ENCODE measurements at places on chromosomes 2 and 18. TPM values are rescaled to one million over a fixed set of nuclear protein-coding genes. Genes with fewer than 3 reads are reported as not detected.

Gene FEV
- total RNA-seq = not detected

DNA sequence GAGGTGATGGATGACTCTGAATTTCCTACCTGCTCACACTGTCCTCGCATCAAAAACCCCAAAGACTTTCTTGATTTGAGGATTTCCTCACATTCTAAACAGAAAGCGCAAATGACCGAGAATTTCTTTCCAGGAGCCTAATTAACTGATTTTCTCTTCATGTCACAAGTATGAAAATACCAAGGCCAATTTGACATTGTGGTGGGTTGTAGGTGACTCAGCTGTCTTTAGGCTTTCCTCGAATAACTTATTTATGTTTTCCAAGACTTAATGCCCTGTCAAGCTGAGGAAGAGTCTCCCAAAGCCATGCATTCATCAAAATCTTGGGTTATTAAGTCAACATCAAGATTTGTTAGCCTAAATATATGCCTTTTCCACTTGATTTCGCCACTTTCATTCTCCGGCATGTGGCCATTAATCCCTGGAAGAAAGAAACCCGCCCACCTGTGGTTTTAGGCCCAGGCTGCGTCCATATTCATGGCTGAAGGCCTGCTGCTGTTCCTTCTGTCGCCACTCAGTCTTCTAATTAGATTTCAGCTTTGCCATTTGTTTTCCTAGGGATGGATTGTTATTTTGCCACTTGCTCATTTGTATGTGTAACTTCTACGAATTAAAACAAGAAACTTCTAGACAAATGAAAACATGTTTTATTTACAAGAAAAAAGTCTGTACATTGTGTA lies 84.9 kb downstream of the ST6GAL2 start:
- no peaks in the 10 kb centered on the region for H3K36me3 ChIP-seq
- H3K27me3 ChIP-seq = no peaks in the 10 kb centered on the region
- H3K4me1 ChIP-seq = peaks cover 10% of the 10 kb centered on the region
- no peak overlapping the region for H3K27ac ChIP-seq
- DNase-seq = no peak
- H3K4me3 ChIP-seq = no peak overlapping the region

DNA sequence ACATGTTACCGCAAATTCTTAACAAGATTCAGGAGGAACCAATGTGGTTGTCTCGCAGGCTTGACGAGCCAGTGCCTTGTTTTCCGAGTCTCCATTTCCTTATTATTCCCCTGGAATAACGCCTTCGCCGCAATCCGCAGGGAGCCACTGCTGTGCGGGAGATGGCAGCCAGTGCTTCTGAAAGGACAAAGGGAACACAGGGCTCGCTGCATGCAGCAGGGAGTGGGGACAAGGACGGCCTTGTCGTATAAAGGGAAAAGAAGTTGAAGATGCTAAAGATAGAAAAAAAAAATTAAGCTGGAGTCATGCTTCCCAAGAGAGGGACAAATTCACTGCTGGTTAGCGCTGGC lies 221.4 kb downstream of the NDUFA10 start:
- H3K27ac ChIP-seq = no peak overlapping the region
- DNase-seq = no peak
- H3K4me3 ChIP-seq = no peak overlapping the region
- H3K36me3 ChIP-seq = no peaks in the 10 kb centered on the region
- no peaks in the 10 kb centered on the region for H3K27me3 ChIP-seq
- no peaks in the 10 kb centered on the region for H3K4me1 ChIP-seq

Gene GAREM1
- 9.0 TPM for total RNA-seq

DNA sequence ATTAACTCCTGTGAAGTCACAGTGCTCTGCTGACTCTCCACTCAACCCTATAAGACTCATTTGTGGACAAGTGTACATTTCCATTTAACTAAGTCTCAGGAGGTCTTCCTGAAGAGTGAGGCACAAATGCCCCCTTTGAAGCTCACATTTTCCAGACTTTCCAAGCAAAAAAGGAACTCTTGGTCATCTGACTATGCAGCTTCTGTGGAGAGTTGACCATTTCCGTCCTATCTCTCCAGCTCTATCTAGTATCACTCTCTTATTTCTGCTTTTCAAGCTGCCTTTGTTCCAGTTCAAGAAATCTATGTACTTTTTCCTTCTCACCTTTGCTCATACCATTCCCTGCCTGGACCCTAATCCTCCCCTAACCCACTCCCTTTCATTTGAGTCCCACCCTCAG lies 77.0 kb downstream of the ANTXR1 start:
- peaks cover 10% of the 10 kb centered on the region for H3K4me1 ChIP-seq

Gene PLCD4
- total RNA-seq = 0.89 TPM

DNA sequence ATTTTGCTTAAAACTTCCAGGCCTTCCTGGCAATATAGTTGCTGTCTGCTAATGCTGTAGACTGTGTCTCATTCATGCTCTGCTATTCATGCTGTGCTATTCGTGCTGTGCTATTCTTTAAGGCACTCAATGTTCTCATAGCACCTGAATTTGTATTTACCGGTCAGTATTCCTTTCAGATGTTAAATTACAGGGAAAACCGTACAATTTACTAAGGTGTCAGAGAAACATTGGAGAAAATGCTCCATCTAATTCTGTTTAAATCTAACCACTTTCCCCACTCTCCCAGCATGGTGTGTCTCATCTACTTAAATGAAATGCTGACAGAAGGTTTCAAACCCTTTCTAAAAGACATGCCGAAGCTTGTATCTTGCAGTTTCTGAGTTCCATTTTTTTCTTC lies 25.0 kb downstream of the FAM171B start:
- no peak overlapping the region for H3K27ac ChIP-seq
- no peak for DNase-seq
- no peak overlapping the region for H3K4me3 ChIP-seq
- no peaks in the 10 kb centered on the region for H3K27me3 ChIP-seq
- H3K4me1 ChIP-seq = no peaks in the 10 kb centered on the region
- H3K36me3 ChIP-seq = no peaks in the 10 kb centered on the region

Gene ITPRIPL1
- 0.10 TPM for total RNA-seq

Gene NEMP2
- 2.7 TPM for total RNA-seq

DNA sequence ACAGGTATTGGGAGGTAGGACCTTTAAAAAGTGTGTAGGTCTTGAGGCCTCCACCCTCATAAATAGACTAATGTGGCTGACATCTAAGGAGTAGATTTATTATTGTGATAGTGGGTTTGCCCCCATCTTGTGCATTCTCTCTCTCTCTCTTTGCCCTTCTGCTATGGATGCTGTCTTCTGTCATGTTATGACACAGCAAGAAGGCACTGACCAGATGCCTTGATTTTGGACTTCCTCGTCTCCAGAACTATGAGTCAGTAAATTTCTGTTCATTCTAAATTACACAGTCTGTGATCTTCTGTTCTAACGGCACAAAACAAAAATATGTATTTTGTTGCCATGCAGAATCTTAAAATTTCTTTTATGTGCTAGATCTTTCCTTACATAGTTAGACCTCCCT lies 66.9 kb downstream of the ATAD2B start:
- H3K36me3 ChIP-seq = no peaks in the 10 kb centered on the region
- no peak overlapping the region for H3K4me3 ChIP-seq
- no peak overlapping the region for H3K27ac ChIP-seq
- H3K27me3 ChIP-seq = no peaks in the 10 kb centered on the region
- DNase-seq = peak; percentile 12

Gene CNGA3
- not detected for total RNA-seq

DNA sequence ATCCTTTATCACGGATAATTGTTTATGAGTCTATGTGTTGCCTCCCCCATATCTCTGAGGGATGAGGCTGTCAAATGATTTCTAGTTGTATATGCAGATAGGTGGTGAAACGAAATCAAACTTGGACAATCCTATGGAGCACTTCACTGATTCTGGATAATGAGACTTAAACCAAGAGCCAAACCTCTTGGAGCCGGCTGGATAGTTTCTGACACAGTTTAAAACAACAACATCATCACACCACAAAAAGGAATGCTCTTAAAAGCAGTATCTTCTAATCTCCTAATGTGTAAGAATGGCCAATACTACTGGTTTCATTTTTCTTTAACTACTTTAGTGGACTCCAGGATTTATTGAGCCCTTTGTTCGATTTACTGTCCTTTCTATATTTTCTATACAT lies 36.5 kb downstream of the SPHKAP start:
- no peak overlapping the region for H3K4me3 ChIP-seq
- H3K36me3 ChIP-seq = no peaks in the 10 kb centered on the region
- H3K27me3 ChIP-seq = no peaks in the 10 kb centered on the region
- no peak for DNase-seq
- H3K27ac ChIP-seq = no peak overlapping the region

Gene MARCO
- not detected for total RNA-seq

DNA sequence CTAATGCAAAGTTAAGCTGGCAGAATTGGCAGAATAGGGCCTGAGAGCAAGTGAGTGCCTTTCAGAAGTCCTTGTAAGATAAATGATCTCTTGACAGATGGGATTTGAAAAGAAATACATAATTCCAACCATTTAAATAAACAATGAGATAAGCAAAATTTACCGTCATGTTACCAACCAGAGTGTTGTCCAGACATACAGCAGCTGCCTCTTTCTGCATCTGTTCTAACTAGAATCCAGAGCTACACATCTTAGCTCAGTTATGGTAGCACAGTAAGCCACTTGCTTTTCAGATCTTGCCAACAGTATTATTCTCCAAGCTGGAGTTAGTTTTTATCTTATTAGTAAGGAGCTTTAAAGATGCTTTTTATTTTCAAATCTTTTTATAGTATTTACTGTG lies 179.6 kb downstream of the BARD1 start:
- H3K36me3 ChIP-seq = no peaks in the 10 kb centered on the region
- no peak overlapping the region for H3K4me3 ChIP-seq
- H3K4me1 ChIP-seq = no peaks in the 10 kb centered on the region

Gene EN1
- not detected for total RNA-seq

GRCh38 chr2:187198136-187198535 lies 249.9 kb downstream of the CALCRL start:
- DNase-seq = no peak
- H3K27ac ChIP-seq = no peak overlapping the region
- no peak overlapping the region for H3K4me3 ChIP-seq
- H3K36me3 ChIP-seq = no peaks in the 10 kb centered on the region
- no peaks in the 10 kb centered on the region for H3K27me3 ChIP-seq

- no peak overlapping the region for H3K27ac ChIP-seq
- H3K36me3 ChIP-seq = no peaks in the 10 kb centered on the region
- DNase-seq = peak; percentile 65
- no peaks in the 10 kb centered on the region for H3K27me3 ChIP-seq
- no peak overlapping the region for H3K4me3 ChIP-seq
- H3K4me1 ChIP-seq = peaks cover 22% of the 10 kb centered on the region
These were observed 63.6 kb downstream of the CERS6 start for GRCh38 chr2:168519534-168520308.

Gene EVA1A
- total RNA-seq = 19.0 TPM

- H3K27me3 ChIP-seq = no peaks in the 10 kb centered on the region
- H3K36me3 ChIP-seq = no peaks in the 10 kb centered on the region
- no peak for DNase-seq
- H3K4me1 ChIP-seq = peaks cover 6% of the 10 kb centered on the region
These were observed 67.4 kb downstream of the BOLA3 start for GRCh38 chr2:74080346-74080745.

DNA sequence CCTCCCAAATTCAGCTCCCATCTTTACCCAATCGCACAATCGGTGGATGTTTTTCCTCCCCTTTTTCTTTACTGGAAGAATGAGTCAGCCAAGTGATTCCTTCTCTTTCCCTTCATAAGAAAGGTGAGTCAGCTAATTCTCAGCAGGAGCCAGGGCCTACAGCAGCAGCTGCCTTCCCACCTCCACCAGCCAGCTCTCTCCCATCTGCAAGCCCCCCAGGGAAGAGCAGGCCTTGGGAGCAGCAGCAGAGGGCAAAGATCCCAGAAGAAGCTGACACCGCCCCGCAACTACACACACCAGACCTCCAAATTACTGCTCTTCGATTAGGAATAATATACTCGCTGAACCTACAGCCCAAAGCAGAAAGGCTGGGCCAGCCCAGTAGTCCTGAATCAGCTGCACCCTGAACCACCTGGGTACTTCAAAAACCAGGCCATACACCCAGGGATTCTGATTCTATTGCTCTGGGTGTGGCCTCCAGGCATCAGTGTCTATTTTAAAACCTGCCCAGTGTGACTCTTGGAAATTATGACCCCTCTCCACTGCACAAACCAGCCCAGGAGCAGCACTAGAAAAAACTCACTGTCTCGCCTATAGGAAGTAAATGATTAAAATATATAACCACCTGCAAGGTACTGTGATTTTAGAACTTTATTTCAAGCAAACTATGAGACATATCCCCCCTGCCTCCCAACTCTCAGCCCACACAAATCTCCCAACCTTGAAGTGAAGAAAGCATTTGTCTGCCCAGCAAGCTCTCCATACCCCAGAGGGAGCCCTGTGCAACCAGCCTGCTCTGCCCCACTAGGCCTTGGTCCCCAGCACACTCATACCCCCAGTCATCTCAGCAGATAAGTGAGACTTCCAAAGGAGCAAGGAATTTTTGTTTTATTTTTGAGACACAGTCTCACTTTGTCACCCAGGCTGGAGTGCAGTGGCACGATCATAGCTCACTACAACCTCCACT lies 7.3 kb downstream of the SFXN5 start:
- peak; percentile 87 for DNase-seq
- peaks cover 3% of the 10 kb centered on the region for H3K36me3 ChIP-seq
- peak overlapping the region; percentile 54 for H3K4me3 ChIP-seq
- no peaks in the 10 kb centered on the region for H3K27me3 ChIP-seq

Gene GCG
- total RNA-seq = not detected

- no peak overlapping the region for H3K27ac ChIP-seq
- DNase-seq = peak; percentile 4
- H3K27me3 ChIP-seq = no peaks in the 10 kb centered on the region
- no peak overlapping the region for H3K4me3 ChIP-seq
- no peaks in the 10 kb centered on the region for H3K36me3 ChIP-seq
- no peaks in the 10 kb centered on the region for H3K4me1 ChIP-seq
These were observed 849.1 kb downstream of the CNTNAP5 start for GRCh38 chr2:124874219-124874618.

All from astrocyte (in vitro differentiated cells and primary cell).